ENCODE measurements at places on chromosomes 2 and 18. TPM values are rescaled to one million over a fixed set of nuclear protein-coding genes. Genes with fewer than 3 reads are reported as not detected.

RNF125 gene
- total RNA-seq: 1.9 TPM

DSEL gene
- 16.5 TPM for total RNA-seq

CPS1 gene
- total RNA-seq: 8.0 TPM

COL4A4 gene
- 0.62 TPM for total RNA-seq

HAAO gene
- 1.3 TPM for total RNA-seq

DNA sequence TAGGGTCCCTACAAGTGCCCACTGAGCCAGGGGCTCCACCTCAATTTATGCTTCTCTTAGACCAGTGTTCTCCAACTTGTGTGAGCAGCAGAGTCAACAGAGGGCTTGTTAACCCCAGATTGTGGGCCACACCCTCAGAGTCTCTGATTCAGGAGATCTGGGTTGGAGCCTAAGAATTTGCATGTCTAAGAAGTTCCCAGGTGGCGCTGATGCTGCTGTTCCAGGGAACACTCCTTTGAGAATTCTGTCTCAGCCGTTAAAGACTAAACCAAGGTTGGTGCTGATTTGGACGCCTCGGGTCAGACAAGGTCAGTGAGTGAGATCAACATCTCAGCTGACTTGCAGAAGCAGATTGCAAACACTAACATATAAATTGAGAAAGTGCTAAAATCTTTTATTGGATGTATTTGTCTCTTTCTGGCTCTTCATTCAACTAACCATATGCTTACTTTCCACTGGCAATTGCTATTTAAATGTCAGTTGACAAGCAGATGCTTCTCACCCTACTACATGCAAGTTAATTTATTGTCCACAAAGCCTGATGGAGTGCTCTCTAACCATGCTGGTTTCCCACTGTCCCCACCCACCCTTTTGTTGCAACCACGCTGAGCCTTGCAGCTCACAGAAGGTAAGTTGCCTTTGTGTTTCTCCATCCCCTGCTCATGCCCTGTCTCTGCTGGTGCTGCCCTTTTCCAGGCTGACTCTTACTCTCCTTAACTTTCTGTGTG, 31.5 kb downstream of the LYPD1 start:
- no peaks in the 10 kb centered on the region for H3K27me3 ChIP-seq
- H3K27ac ChIP-seq: no peak overlapping the region
- no peak for DNase-seq
- no peaks in the 10 kb centered on the region for H3K4me1 ChIP-seq
- H3K4me3 ChIP-seq: no peak overlapping the region

- no peak overlapping the region for H3K4me3 ChIP-seq
- H3K27me3 ChIP-seq: no peaks in the 10 kb centered on the region
- H3K36me3 ChIP-seq: no peaks in the 10 kb centered on the region
- DNase-seq: no peak
Observed at GRCh38 chr2:3643371-3644245, 14.4 kb upstream of the ALLC start.

DNA sequence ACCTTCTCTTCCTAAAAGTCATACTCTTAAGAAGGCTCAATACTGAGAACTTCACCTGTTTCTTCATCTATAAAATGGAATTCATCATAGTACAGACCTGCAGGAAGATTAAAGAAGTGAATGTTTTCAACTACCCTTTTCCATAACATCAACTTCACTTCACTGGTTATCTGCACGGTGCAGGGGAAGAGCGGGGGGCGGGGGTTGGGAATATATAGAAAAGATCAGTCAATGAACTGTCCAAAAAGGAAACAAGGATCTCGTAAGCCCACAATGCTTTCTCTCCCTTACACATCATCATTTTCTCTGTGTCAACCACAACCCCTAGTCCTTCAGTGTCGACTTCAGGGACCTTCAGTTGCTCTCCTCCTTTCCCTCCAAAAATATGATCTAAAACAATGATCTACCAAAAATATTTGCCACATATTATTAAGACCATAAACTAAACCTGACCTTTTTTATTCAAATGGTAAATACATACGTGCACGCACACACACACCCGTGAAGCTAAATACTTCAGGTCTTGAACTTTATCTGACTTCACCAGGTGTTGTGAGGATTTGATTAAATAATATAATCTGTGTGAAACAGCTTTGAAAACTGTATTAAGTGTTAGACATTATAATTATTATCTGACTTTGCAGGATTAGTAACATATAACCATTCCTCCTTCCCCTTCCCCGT, 4.9 kb downstream of the MBOAT2 start:
- H3K27ac ChIP-seq: no peak overlapping the region
- no peak for DNase-seq

DNA sequence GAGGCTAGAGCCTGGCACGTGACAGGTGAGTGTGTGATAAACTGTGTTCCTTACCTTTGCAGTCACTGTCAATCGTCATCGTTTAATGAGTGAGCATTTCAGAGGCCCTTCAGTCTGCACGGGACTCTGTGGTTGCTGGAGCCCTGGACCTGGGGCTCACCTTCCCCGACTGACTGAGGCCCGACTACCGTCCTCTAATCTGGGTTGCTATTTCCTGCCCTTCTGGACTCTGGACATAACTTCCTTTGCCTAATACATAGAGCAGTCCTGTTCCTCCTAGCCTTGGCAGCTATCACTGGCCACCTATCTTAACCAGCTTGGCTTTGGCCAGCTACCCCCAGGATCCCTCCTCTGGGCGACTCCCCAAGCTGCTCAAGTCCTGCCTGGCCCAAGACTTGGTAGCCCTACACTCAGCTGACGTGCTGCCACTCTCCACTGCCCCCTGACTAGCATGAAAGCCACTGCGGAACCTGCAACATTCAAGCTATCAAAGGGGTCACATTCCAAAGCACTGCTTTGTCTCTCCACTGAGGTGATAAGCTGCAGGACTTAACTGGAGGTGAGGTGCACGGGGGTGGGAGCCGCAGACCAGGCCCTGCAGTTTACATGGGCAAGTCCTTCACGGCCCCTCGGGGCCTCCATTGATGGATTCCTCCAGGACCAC, 11.1 kb upstream of the RAB17 start:
- no peak overlapping the region for H3K4me3 ChIP-seq
- no peaks in the 10 kb centered on the region for H3K27me3 ChIP-seq
- no peaks in the 10 kb centered on the region for H3K36me3 ChIP-seq
- H3K27ac ChIP-seq: no peak overlapping the region
- no peak for DNase-seq
- peaks cover 10% of the 10 kb centered on the region for H3K4me1 ChIP-seq
